Karpas-422 (cell line): ENCODE measurements at places on chromosomes 3 and 15.
A peak's percentile ranks its signal among the peaks of the same experiment; 100 is the strongest.

- no peak for DNase-seq
Observed at GRCh38 chr3:69725994-69726571, 13.2 kb upstream of the MITF start.

DNA sequence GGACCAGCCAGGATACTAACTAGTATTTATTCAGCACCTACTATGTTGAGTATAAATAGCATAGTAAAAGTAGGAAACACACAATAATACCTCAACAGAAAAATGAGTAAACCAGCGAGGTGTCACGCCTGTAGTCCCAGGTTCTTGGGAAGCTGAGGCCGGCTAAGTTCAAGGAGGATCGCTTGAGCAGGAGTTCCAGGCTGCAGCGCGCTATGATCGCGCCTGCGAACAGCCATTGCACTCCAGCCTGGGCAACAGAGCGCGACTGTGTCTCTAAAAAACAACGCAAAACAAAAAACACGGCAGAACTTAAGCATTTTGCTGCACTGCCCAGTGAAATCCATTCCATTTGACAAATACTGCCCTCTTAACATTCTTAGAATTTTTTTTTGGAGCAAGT, 1.3 kb upstream of the DENND6A start:
- DNase-seq, result no peak

GRCh38 chr3:8629151-8630021, 15.2 kb downstream of the SSUH2 start:
- no peak for DNase-seq

- DNase-seq, result no peak
Observed at GRCh38 chr3:59677747-59678702, 628.2 kb upstream of the CFAP20DC start.

DNA sequence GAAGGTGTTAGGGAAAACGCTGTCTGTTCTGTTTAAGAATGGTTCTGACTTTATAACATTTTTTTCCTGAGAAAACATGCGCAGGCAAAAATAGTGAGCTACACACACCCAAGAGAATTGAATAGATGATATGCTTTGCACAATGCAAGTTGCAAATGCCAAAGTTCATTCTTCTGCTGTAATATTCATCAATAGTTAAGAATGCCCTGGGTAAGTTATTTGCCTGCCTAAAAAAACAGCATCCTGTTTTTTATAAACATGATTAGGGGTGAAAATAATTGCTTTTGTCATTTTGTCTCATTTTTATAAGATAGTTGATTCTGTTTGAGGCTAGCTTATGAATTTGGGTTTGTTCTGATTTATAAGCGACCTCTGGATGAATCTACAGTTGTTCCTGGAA, 99.4 kb downstream of the DTWD1 start:
- no peak for DNase-seq

- DNase-seq, result no peak
Observed at GRCh38 chr3:49658711-49659110, 15.4 kb upstream of the APEH start.

- DNase-seq, result no peak
Observed at GRCh38 chr15:86322629-86323028, 243.0 kb downstream of the AGBL1 start.

GRCh38 chr3:45981346-45982074, 14.1 kb downstream of the FYCO1 start:
- no peak for DNase-seq

GRCh38 chr3:136067211-136067610, 101.7 kb downstream of the PPP2R3A start:
- peak; percentile 37 for DNase-seq

DNA sequence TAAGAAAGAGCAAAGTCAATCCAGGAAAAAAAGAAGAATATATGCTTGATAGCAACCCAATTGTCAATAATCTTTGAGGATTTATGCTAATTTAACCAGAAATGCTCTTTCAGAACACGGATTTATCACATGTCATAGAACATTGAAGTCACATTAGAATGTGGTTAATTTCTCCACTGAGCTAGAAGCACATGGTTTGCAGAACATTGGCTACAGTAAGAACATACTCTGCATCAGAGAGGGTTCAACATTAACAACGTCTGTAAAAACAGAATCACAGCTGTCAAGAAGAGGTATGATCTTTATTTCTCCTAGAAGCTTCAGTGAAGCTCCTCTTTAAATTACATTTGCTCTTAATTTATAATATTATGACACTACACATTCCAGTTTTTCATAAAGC, 619.7 kb upstream of the AGTR1 start:
- no peak for DNase-seq

DNA sequence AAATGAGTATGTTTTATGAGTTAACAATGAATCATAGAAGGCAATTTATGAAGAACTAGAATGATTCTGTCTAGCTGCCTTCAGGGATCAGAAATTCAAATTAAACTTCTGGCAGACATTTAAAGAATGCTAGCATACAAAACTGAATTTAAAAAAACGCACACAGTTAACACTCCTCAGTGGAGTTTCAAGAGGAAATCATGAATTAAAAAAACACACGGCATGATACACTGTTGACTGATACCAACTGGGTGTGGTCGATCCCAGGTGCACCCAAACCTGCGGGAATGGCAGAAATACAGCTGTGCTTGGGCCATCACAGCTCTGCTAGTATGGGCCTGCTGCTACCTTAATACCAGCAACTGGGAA, 526.0 kb downstream of the FOXP1 start:
- DNase-seq, result no peak

GRCh38 chr3:69244039-69244438, 121.6 kb upstream of the LMOD3 start:
- DNase-seq, result no peak

- DNase-seq, result no peak
Observed at GRCh38 chr3:135760581-135760980, 204.9 kb upstream of the PPP2R3A start.

- no peak for DNase-seq
Observed at GRCh38 chr15:20358066-20358778, 183.4 kb downstream of the GOLGA6L6 start.

- no peak for DNase-seq
Observed at GRCh38 chr3:24522146-24522579, 27.5 kb upstream of the THRB start.

DNA sequence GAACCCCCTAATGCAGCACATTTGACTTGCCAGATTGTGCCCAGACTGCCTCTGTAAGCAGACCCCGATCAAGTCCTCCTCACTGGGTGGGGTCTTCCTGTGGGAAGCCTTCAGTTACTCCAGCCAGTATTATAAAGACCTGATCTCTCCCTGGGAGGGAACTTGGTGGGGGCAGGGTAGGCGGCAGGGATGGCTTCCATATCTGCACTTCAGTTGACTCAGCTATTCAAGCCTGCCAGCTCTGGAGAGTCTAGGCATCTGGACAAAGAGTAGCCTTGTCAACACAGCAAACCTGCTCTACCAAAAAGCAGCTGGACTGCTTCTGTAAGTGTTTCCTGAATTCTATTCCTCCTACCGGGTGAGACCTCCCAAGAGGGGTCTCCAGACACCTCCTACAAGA, 21.0 kb upstream of the SLC25A38 start:
- no peak for DNase-seq

DNA sequence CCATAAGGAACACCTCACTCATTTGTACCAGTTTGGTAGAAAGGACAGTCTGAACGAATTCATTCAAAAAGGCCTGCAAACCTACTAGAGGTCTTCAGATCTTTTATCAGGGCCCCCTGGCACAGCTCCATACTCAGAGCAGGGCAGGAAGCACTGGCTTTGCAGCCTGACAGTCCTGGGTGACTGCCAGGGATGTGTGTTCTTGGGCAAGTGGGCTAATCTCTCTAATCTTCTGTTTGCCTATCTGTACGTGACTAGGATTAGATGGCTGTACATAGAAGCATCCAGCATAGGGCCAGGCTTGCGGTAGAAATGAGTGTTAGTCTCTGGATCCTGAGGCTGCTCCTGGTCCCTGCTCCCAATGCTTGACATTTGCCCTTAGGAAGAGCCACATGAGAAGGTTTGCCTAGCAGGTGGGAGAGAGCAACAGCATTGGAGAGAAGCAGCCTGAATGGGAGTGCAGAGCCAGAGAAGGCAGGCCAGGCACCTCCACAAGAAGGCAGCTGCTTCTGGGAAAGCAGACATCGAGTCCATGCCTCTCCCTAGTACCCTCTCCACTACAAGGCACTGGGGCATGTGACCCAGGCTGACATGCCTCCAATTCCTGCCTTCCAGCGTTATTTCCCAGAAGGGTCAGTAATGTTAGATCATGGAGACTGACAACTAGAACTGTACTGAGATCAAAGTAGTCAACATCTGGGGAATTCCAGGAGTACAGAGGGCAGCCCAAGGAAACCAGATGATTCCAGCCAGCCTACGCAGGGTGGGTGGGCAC, 1.0 kb upstream of the CXCR6 start:
- DNase-seq, result no peak

DNA sequence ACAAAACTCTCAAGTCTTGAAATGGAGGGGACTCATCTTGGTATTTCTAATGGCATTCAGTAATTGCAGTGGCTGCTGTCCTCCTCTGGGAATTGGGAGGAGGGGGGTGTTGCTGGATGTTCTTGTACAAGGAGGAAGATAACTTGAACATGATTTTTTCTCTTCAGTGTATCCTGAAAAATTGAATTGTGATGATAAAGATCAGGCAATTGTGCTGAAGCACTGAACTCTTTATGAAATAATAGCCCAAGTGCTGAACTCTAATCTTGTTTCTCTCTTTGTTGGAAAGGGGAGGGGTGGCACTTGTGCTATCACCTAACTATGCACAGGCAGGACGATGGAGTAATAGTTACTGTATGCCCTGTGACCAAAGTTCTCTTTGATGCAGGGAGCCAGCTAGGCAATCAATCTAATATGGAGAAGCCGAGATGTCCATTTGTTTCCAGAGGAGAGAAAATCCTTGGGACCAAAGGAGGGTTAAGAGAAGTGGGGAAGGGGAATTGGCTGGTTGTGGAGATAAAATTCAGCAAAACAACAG, 68.1 kb upstream of the ATP2C1 start:
- DNase-seq, result no peak

DNA sequence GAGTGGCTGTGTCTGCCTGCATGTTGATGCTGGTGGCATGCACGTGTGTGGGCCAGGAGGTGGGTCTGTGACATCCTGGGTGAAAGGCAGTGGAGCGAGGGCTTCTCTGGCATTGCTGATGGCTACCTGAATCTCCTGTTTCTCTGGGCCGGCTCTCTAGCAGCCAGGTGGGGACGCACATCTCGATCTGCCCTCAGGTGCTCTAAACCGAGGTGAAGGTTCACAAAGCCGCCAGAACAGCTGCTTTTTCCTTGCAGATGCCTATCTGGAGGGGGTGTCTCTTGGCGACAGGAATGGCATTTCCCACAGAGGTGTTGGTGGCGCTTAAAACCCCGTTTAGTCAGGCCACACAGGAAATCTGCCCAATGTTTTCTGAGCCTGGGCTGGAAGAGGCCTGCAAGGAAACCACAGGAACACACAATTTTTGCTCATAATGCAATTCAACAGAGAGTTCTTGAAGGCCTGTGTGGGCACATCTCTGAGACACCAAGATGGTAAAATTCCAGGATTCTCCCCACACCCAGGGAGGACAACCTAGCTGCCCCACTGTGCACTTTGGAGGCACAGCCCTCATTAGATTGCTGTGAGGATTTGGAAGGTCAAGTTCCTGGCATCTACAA, 11.9 kb downstream of the TMEM158 start:
- DNase-seq, result no peak

DNA sequence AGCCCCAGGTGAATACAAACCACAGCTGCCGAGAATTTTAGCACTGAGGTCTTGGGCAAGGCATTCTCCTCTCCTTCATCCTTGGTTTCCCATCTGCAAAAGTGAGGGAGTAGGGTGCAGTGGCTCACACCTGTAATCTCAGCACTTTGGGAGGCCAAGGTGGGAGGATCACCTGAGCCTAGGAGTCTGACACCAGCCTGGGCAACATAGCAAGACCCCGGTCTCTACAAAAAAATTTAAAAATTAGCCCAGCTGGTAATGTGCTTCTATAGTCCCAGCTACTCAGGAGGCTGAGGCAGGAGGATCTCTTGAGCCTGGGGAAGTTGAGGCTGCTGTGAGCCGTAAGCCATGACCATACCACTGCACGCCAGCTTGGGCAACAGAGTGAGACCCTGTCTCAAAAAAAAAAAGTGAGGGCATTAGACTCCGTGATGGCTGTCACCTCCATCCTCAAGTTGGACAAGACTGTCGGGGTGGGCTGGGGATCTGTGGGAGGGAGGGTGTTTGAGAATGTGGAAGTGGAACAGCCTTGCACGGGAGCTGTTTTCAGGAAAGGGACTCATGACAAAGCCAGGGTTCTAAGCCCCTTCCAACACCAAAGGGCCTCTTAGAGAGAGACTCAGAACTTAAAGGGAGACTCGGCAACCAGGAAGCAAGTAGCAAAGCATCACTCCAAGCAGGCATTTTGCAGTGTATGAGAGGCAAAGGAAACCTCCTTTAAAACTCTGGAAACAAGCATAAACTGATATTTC, 46.0 kb upstream of the FURIN start:
- no peak for DNase-seq

GRCh38 chr3:11477407-11477911, 166.3 kb downstream of the VGLL4 start:
- no peak for DNase-seq

- no peak for DNase-seq
Observed at GRCh38 chr15:77010312-77010686, 15.4 kb downstream of the PSTPIP1 start.

DNA sequence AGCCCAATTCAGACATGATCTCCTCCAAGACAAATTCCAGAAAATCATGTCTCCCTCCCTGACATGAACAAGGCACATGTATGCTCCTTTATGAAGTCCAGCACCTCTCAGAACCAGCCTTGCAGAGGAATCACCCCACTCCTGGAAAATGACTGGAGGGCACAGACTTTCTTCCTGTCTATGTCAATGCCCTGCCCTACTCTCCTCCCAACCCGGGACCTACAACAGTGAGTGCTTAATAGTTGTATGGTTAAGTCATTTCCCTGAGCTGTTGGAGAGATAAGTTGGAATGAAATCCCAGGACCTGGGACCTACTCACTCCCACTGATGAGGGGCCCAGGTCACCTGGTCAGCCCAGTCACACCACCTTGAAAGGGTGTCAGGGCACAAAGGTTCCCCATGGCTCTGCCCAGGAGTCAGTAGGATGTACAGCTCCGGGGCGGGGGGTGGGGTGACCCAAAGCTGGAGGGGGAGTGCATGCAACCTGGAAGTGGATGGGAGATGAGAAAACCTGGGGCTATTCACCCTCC, 80.1 kb upstream of the HERC1 start:
- no peak for DNase-seq

DNA sequence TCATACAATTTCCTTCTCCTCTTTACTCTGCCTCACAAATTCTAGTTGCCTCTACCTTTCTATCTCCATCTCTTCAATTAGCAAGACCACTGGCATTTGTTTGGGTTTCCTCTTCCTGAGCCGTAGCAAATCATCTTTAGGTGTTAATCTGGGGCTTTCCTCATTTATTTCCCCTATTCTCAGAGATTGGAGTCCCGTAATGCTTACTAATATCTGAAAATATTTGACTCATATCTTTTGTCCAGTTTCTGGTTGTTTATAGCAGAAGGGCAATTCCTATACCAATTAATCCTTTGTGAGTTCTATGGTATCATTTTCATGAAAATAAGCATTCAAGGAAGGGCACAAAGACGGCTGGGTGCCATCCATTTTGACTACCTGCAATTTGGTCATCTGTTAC, 103.7 kb downstream of the NR2E3 start:
- no peak for DNase-seq

- DNase-seq, result no peak
Observed at GRCh38 chr3:66606868-66607267, 106.0 kb upstream of the LRIG1 start.
